NCI-H187 treated with DMSO at 0.1 percent for 48 hours (cell line): ENCODE measurements at places on chromosomes 2 and 18.

DNA sequence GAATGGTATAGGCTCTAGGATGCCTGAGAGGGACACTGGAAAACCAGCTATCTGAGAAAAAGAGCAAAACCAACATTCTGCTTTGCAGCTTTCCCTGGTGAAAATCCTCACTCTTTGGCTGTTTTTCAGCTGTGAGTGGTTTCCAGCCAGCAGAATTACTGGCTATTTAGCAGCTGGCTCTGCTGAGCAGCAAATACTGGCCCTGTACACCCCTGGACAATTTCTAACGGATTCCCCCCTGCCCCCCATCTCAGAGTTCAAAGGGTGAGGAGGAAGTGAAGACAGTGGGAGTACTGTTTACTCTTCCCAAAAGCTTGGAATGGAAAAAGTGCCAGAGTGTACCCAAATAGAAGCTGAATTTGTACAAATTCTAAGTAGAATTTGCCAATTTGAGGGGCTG lies 26.1 kb upstream of the IMP4 start:
- DNase-seq: no peak

- DNase-seq: no peak
Measured at GRCh38 chr18:22813648-22814328, 119.3 kb upstream of the RBBP8 start.

DNA sequence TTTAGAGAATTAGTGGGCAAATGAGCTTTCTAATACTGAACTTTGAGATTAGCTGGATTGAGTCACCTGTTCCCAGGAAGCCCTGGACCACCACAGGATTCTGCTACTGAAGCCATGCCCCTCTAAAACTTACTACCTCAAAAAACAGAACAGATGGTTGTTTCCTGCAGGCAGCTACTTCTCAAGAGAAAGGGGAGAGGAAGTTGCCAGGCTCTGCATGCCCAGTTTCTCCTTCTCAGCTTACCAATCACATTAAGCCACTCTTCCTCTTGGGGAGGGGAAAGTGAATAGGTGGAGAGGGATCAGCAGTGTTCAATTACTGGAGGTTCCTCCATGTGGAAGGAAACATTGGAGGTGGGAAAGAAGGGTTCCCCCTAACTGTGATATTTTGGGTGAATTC lies 24.9 kb upstream of the C1GALT1C1L start:
- DNase-seq: no peak

GRCh38 chr2:5612666-5613065 lies 79.5 kb upstream of the SOX11 start:
- DNase-seq: no peak

DNA sequence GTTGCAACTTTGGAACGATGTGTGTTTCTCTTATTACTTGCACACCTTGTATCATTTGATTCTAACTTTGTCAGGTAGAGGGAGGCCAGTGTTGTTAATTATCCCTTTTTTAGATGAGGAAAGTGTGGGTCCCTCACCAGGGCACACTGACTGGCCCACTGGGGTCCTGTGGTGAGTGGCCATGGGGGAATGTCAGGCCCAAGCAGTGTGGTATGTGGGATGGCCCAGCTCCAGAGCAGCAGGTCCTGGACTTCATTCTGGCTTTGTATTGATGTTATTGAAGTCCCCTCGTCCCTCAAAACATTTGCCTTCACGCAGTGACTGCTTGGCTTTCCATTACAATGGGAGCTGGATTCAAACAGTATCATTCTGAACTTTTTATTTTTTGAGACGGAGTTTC lies 11.7 kb downstream of the NCK2 start:
- no peak for DNase-seq
